Activated T-cell treated with anti-CD3 and anti-CD28 coated beads for 1 hour (primary cell): ENCODE measurements at places on chromosomes 6 and 20.
A peak's percentile ranks its signal among the peaks of the same experiment; 100 is the strongest.

GRCh38 chr6:24935366-24936152 lies at the start of gene RIPOR2:
RIPOR2 (minus strand) TSS chr6:24935960; CDS start chr6:24935898, 62 bp downstream.
- DNase-seq, result peak; percentile 61

GRCh38 chr6:154169193-154169847 lies 130.3 kb downstream of the OPRM1 start:
- DNase-seq, result no peak

- no peak for DNase-seq
These were observed 79.0 kb upstream of the DUSP22 start for GRCh38 chr6:213284-213683.

DNA sequence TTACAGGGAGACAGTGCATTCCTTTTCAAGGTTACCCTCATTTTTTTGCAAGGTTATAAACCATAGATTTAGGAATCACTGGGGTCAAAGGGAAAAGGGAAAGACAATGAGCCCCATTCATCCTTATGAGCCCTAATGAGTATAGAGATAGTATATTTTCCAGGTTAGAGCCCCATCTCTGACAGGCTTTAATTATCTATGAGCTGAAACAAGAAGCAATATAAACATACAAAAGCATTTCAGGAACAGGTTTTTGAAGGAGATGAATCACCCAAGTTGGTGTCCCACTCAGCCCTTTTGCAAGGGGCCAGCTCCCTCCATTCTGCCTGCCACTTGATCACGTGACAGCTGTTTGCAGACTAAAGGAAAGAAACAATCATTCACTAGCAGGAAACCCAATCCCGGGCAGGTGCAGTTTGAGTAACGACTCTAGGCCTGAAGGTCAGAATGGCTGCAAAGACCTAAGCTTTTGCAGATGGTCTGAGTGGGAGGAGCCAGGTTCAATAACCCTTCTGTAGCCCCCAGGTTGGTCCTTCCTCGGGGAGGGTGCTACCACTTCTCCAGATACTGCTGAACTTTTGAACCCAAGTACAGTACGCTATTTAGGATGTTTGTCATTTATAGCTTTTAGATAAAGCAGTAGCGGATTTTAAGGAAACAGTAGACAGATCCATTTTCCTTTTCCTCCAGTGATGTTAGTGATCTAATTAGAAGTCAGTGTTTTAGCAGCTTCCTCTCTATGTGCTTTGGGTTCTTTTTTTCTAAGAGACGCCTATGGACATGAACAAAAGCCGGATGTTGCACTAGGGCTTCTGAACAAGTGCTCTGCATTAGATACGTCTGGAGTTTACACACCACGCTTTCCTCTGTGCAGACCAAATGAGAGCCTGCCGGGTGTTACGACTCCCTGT lies 253.2 kb downstream of the SOX4 start:
- DNase-seq, result no peak

- no peak for DNase-seq
These were observed 8.6 kb downstream of the SNX9 start for GRCh38 chr6:157831424-157832249.

- DNase-seq, result no peak
These were observed 671.4 kb downstream of the RFPL4B start for GRCh38 chr6:113018351-113019151.

- DNase-seq, result no peak
These were observed 34.4 kb downstream of the NCOA7 start for GRCh38 chr6:125824946-125825771.

GRCh38 chr6:163751032-163751525 lies 336.6 kb downstream of the QKI start:
- DNase-seq, result no peak

DNA sequence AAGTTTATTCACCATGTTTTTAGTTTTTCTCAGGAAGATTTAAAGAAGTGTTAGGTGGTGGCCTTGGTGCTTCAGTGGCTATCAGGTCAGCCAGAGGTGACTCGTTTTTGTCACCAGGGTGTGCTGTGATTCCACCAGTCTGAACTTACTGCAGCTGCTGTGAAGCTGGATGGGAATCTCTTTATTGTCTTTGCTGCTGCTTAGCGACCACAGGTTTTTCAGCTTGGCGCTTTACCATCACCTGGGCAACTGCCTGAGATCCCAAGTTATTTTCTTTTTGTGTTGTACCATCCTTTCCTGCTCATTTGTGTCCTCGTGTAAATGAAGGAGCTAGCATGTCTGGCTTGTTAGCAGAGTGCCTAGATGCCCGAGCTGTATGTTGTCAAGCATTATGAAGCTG lies 146.9 kb downstream of the MACROD2 start:
- DNase-seq, result no peak

DNA sequence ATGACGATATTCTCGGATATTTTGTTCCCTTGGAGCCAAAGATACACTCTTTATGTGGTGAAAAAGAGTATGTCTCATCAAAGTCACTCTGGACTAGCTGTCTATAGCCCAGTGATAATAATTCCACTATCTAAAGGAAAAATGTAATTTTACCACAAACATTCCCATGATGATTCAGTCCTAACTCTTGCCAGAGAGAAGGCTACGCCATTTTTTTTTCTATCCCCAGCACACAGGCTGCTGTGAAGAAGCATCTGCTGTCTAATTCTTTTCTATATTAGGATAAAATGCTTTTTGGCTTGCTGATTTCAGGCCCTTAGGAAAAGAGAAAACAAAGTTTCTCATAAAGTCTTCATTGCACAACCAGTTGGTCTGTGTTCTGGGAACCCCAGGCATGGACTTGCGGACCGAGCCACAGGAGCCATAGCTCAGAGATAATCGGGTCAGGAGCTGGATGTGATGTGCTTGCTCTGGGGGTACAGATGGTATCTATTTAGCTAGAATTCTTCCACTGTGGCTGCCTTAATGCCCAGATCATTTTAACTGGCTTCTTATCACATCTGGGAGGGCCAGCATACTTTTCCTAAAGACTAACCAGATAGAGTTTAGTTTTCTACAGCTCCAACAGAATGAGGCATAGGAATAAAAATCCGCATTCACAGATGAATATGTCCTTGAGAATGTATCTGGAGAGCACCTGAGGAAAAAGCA lies 683.7 kb upstream of the ID4 start:
- no peak for DNase-seq

GRCh38 chr20:45752746-45753145 lies 30.6 kb downstream of the SPINT4 start:
- DNase-seq, result no peak

- no peak for DNase-seq
These were observed 164.9 kb upstream of the HEY2 start for GRCh38 chr6:125584468-125584939.

- DNase-seq, result no peak
These were observed 90.1 kb downstream of the DNAH8 start for GRCh38 chr6:38805127-38805655.

DNA sequence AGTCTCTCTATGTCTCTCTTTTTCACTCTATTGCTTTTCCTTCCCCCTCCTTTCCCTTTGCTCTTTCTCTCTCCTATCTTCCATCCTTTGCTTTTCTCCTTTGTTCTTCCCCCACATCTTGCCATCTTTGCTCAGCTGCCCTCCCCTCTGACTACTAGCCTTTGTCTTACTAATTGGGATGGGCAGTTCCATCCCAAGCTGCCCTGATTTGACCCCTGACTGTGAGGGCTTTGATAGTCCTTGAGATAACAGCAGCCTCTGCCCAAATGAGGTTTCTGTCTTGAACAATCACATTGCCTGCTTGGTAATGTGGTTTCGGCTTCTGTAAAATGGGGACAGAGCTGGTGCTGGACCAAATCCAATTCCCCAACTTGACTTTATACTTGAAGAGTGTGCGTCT lies 327.7 kb downstream of the DHX35 start:
- no peak for DNase-seq

DNA sequence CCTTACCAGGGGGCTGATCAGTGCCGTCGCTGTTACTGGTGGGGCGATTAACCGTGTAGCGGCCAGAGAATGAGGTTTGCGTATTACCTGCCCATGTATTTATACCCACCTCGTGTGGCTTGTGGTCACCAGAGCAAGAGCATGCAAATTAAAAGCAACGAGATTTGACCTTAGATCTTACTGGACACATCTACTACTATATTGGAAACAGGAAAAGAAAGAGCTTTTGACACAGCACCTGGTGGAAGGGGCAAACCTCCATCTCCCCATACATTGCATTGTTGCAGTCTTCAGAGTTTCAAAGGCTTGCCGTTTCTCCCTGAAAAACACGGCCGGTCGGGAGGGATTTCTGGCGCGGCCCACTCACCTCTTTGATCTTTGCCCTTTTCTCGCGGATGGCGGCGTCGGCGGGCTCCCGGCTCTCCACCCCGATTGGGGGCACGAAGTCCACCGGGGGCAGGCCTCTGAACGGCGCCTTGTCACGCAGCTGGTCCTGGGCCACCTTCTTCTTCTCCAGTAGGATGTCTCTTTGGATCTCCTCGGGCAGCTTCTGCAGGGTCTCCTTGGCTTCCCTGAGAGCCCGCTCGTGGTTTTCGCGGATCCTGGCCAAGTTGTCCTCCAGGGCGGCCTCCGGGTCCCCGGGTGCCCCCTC lies 1.3 kb downstream of the MAN1A1 start:
- peak; percentile 11 for DNase-seq

DNA sequence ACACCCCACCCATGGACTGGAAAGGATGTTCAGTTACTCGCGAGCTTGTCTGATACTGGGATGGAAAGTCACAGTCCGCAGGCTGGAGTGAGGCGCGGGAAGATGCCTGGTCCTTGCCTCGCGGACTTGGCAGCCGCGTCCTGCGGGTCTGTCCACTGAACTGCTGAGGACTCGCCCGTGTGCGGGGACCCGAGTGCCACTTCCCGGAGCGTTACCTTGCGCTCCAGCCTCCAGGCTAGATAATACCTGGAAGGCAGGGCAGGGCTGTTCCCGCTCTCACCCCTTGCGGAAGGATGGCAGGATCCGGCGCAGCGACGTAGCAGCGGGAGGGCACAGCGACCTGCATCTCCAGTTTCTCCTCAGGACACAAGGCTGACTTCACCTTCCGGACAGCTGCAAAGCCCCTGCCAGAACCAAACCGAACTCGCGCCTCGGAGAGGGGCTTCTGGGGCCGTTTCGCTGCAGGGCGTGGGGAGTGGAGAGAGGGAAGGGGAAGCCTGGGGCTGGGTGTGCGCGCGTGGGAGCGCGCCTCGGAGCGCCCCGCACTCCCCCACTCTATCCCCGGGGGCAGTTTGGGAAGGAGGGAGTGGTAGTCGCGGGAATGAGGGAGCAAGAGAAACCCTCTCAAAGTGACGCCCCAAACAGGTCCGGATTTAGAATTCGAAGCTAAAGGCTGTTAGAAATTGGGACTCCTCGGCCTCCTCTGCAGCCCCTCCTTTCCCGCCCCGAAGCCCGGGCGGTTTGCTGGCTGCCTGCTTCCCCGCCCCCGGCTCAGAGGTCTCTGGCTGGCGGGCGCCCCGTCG lies at the start of gene KCNQ5:
TSS of gene KCNQ5 (plus strand) at position 774 of the 803 bp plus-strand sequence.
- DNase-seq, result peak; percentile 1

DNA sequence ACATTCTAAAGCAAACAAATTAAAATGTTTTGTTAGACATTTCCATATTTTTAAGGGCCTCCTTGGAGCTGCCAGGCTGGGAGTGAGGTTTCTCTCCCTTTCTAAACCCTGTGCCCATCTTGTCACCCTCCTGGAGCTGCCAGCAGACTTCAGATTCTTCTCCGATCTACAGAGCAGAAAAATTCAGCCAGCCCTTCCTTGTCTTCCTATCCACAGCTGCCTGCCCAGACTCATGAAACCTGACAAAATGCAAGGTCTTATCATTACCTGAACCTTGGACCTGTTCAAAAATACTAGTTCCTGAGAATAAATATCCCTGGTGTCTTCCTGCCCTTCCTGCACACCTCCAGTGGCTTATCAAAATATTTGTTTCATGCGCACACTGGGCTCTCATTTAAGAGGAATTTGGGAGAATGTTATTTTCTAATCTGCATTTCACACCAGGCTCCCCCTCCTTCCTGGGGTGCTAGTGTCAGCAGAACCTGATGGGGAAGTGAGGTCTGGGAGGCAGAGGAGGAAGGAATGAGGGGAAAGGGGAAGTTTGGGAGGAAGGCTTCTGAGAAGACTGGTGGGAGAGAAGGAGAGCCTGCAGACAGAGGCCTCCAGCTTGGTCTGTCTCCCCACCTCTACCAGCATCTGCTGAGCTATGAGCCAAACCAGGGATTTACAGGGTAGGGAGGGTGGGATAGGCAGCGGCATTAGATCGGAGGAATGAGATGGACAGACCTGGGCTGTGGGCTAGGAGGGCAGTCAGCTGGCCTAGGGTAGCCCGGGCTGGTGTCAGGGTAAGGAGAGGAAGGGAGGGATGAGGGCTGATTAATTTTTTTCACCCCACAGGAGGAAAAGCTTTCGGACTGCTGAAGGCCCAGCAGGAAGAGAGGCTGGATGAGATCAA lies at the start of gene AIF1:
TSS of gene AIF1 (plus strand) at position 551 of the 895 bp plus-strand sequence. CDS start at position 647, 96 bp downstream.
- DNase-seq, result no peak

GRCh38 chr20:40997116-40997515 lies 31.5 kb upstream of the TOP1 start:
- no peak for DNase-seq

- DNase-seq, result no peak
These were observed 502.1 kb upstream of the MAP3K7 start for GRCh38 chr6:91088976-91089375.

DNA sequence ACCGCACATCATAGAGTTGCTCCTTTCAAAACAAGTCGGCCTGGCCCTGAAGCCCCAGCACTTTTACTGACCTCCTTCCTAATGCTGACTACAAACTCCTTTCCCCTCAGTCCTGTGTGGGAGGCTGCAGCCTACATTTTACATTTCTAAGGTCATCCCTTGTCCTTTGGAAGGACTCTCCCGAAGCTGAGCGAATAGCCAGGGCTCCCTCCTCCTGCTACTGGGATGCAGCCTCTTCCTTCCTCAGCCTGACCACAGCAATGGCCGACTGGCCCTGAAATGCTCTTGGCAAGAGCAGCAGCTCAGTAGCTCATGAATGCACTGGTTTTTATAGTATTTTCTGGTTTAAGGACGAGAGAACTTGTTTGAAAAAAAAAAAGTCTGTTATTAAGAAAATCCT lies 679 bp downstream of the ADGRF5 start:
- DNase-seq, result no peak

DNA sequence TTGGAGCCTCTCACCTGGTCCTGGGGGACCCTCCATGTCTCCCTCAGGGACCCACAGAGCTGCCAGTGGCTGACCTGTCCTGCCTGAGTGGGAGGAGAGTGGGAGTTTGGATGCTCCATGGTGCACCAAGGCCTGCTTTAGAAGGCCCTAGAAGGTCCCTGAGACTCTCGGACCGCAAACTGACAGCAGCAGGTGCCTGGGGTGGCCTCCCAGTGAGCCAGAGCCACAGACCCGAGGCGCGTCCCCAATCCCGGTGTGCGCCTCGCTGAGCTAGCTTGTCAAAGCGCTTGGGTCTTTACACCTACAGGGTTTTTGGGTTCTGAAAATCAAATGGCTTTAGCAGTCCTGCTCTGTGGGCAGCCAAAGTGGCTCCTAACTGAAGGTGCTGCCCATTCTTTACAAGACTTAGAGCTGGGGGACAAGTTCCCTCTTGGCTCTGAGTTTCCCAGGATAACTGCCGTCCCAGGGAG lies 4.9 kb downstream of the MYT1 start:
- no peak for DNase-seq
